ENCODE measurements at places on chromosomes 7 and 10.
A peak's percentile ranks its signal among the peaks of the same experiment; 100 is the strongest.

DNA sequence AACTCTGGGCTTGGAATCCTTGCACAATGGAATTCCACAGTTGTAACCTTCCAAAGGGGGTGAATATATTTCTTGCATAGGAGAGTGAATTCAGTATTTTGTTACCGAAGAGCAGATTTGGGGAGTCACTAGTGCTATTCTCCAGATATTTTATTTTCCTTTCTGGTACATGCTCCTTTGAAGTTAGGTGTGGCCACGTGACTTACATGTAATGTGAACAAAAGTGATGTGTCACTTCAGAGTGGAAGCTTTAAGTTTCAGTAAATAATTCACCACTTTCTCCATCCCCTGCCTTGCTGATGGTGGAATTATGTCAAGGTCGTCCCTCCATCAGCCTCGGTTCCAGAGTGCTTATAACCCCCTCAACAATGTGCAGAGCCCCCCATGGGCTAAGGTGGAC, 25.3 kb downstream of the ASNS start:
- no peak for DNase-seq

DNA sequence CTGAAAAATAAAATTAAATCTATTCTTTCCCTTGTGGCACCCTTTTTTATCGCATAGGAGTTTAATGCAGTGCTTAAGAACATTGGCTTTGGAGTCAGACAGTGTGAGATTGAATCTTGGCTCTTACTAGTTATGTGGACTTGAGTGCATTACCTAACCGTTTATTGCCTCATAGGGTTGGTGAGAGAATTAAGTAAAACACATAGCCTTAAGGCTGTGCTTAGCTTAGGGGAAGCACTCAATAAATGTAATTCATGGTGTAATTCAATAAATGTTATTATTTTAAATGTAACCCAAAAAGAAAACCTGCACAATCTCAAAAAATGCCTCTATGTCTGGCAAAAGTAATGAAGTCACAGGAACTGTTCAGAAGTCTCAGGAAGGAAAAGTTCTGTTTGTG, 2.7 kb downstream of the STK17A start:
- no peak for DNase-seq

- DNase-seq = no peak
These were observed 7.8 kb downstream of the FBXW4 start for GRCh38 chr10:101687071-101687658.

DNA sequence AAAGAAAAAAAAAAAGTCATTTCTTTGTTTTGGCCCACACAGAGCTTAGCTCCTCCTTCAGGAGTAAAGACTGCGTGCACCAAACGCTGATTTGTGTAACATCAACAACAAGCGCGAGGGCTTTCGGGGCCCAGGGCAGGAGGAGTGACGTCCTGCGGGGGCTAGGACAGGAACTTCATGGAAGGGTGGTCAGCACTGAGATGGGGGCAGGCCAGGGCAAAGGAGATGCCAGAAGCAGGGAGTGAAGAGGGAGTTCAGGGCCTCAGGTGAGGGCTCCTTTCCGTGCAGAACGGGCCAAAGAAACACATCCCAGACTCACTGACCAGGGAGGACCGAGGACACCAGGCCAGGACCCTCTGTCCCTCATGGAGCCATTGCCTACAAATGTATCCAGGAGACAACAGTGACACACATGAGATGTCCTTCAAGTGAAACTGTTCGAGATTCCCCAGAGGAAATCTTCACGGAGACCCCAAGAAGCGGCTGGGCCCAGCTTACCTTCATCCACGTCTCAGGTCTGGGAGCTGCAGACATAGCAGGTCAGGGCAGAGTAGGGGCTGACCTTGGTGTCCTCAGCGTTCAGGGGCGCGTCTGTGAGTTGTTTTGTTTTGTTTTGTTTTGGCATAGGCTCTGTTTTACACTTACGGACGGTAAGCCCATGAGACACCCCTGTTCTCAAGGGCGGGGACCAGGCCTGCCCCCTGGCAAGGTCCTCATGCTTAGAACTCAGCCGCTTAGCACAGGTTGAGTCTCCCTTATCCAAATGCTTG, 30.4 kb upstream of the SHH start:
- peak; percentile 18 for DNase-seq

DNA sequence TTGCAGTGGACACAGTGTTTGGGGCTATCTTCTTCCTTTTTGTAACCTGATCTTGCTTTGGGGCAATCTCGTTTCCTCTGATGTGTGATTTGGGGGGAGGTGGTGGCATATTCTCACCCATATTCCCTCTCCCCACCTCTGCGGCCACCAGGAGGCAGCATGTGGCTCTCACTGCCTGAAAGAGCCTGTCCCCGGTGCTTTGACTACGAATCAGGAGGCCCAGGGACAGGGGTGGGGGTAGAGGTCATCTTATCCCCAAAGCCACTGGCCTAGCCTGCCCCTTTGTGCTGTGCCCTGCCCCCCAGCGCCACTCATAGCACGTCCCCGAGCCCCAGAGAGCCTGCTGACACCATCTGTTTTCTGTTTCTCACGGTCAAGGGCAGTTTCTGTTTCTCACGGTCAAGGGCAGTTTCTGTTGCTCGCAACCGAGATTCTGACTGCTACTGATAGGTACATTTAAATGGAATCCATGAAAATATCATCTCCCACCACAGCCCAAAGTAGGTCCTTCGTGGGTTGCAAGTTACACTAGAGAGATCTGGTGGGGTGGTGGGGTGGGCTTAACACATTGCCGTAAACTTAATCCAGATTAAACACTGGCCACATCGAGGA, 28.2 kb downstream of the PHYH start:
- DNase-seq = peak; percentile 29

DNA sequence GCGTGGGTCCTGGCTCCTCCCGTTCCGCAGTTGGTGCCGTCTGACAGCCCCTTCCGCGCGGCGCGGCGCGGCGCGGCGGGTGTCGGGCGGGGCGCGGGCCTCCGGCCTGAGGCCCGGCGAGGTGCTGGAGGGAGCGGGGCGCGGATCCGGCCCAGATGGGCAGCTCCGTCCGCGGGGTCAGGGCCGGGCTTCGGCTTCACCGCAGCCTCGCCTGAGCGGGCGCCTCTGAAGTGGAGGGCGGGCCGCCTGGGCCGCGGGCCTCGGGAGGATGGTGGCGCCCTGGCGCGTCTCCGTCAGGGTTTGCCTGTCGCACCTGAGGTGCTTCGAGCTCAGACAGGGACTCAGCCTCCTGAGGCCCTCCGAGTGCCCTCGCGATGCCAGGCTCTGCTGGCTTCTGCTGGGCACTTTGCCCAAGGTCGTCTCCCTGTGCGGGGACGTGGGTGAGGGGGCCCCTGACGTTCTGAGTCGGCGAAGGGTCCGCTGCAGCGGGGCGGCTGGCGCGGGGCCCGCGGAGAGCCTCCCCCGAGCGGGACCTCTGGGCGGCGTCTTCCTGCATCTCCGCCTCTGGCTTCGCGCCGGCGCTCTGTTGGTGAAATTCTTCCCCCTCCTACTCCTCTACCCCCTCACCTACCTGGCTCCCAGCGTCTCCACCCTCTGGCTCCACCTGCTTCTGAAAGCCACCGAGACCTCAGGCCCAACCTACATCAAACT, 473 bp downstream of the ADCK2 start:
- DNase-seq = peak; percentile 65

Measured in activated naive CD4-positive, alpha-beta T cell treated with anti-CD3 and anti-CD28 coated beads, Interleukin-2, amount 50 U/mL, for 72 hours (primary cell).